Forelimb muscle (tissue), 1 donor: ENCODE measurements at places on chromosomes 11 and 22. TPM values are rescaled to one million over a fixed set of nuclear protein-coding genes. Genes with fewer than 3 reads are reported as not detected.

The LRRC56 gene
- 7.3 TPM for polyA plus RNA-seq

The ADM2 gene
- polyA plus RNA-seq: 0.30 TPM

The GAB2 gene
- 12.6 TPM for polyA plus RNA-seq

The NXPE2 gene
- 0.16 TPM for polyA plus RNA-seq

The ATP5MG gene
- polyA plus RNA-seq: 416 TPM

The GGTLC3 gene
- not detected for polyA plus RNA-seq

The PRCP gene
- 96.3 TPM for polyA plus RNA-seq

The HIPK3 gene
- polyA plus RNA-seq: 90.6 TPM

The GSTT2B gene
- 3.7 TPM for polyA plus RNA-seq

The KRTAP5-1 gene
- polyA plus RNA-seq: 2.5 TPM

The LRRC4C gene
- 1.6 TPM for polyA plus RNA-seq

The ZBTB3 gene
- polyA plus RNA-seq: 4.1 TPM

The CCDC81 gene
- 0.76 TPM for polyA plus RNA-seq

The OR8A1 gene
- 0.25 TPM for polyA plus RNA-seq

The ZDHHC24 gene
- polyA plus RNA-seq: 4.3 TPM

The NXPE1 gene
- not detected for polyA plus RNA-seq

The NRGN gene
- 4.7 TPM for polyA plus RNA-seq

The CBX6 gene
- polyA plus RNA-seq: 24.4 TPM

The KIRREL3 gene
- polyA plus RNA-seq: 0.80 TPM

The E2F8 gene
- polyA plus RNA-seq: 22.4 TPM

The MFRP gene
- not detected for polyA plus RNA-seq

The FGF3 gene
- not detected for polyA plus RNA-seq

The ANKK1 gene
- polyA plus RNA-seq: 0.16 TPM

The PKP3 gene
- 0.16 TPM for polyA plus RNA-seq

The SLC17A6 gene
- not detected for polyA plus RNA-seq

The KLHL35 gene
- polyA plus RNA-seq: 5.7 TPM

The APOL5 gene
- 1.5 TPM for polyA plus RNA-seq

The OR8D1 gene
- 0.05 TPM for polyA plus RNA-seq

The APOL4 gene
- 20.3 TPM for polyA plus RNA-seq

The NPAS4 gene
- 0.28 TPM for polyA plus RNA-seq

The GUCY1A2 gene
- polyA plus RNA-seq: 5.7 TPM

The PRR5L gene
- 7.8 TPM for polyA plus RNA-seq

The KDM4E gene
- polyA plus RNA-seq: 0.06 TPM

The NARS2 gene
- polyA plus RNA-seq: 16.4 TPM

The FLRT1 gene
- polyA plus RNA-seq: 2.9 TPM

The TMA7B gene
- polyA plus RNA-seq: 0.10 TPM

The RBMXL2 gene
- not detected for polyA plus RNA-seq

The OR5M11 gene
- polyA plus RNA-seq: not detected

The DCDC1 gene
- polyA plus RNA-seq: 0.29 TPM

The HPS4 gene
- 14.0 TPM for polyA plus RNA-seq

The RGL4 gene
- 1.2 TPM for polyA plus RNA-seq

The MMP12 gene
- not detected for polyA plus RNA-seq

The SH3BP1 gene
- polyA plus RNA-seq: 10.5 TPM

The MS4A3 gene
- polyA plus RNA-seq: 0.80 TPM

The KDM2A gene
- polyA plus RNA-seq: 51.6 TPM

The UVRAG gene
- 8.1 TPM for polyA plus RNA-seq

The NPAT gene
- 7.7 TPM for polyA plus RNA-seq

The USP2 gene
- polyA plus RNA-seq: 62.9 TPM

The GLYAT gene
- not detected for polyA plus RNA-seq

The NLRP14 gene
- not detected for polyA plus RNA-seq

The CRYBB1 gene
- 0.71 TPM for polyA plus RNA-seq

The OR52N4 gene
- polyA plus RNA-seq: not detected

The LAYN gene
- 3.9 TPM for polyA plus RNA-seq

The CRYBA4 gene
- polyA plus RNA-seq: not detected
